ENCODE measurements at places on chromosomes 4 and X.

DNA sequence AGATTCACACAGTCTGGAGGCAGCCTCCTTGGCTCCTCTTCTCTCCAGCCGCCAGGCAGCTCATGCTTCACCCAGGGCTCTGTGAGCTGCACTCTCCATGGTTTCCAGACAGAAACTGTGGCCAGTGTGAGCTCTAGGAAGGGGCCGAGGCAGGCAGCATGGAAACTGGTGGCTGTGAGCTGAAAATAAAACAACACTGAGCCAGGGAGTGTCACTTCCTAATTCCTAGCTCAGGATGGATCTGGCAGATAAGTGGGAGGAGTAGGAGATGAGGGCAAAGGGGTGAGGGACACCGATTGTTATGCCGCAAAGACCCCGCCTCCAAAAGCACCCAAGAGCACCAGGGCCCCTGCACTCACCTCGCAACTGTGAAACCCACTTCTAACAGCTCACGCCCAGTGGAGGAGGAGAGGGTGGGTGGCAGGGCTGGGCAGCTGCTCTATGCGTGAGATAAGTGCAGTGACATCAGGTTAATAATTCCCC, 69.8 kb downstream of the FHDC1 start:
- DNase-seq: no peak

DNA sequence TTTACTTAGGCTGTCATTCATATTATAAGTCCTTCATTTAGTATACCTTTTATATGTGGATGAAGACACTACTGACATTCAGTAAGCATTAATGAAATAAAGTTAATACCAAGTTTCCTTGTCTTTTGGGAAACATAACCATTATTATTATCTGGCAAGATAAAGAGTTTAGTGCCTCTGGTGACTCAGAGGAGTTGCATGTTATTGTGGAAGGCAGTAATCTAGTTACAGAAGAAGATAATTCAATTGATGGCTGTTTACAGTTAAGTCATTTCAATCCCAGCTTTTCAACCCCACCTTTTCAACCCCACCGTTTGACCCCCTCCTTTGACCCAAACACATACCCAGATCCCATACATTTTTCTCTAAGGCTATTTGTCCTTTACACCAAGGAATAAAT, 143.8 kb downstream of the FANCB start:
- no peak for DNase-seq

DNA sequence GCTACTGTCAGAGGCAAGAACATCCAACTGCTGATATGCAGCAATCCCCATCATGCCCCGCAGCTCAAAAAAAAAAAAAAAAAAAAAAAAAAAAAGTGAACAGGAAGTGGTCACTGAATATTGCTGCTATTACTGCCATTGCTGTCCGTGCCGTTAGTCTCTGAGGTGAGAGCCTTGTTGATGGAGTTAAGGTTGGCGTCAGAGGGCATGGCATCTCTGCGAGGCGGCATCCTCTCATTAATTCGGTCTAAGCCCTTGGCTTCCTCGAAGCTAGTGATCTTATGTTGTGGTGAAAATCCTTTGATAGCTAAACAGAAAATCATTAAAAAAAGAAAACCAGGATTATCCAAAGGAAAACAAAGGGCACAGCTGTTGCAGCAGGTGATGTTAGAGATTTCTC, 321.6 kb downstream of the PPP3CA start:
- no peak for DNase-seq

DNA sequence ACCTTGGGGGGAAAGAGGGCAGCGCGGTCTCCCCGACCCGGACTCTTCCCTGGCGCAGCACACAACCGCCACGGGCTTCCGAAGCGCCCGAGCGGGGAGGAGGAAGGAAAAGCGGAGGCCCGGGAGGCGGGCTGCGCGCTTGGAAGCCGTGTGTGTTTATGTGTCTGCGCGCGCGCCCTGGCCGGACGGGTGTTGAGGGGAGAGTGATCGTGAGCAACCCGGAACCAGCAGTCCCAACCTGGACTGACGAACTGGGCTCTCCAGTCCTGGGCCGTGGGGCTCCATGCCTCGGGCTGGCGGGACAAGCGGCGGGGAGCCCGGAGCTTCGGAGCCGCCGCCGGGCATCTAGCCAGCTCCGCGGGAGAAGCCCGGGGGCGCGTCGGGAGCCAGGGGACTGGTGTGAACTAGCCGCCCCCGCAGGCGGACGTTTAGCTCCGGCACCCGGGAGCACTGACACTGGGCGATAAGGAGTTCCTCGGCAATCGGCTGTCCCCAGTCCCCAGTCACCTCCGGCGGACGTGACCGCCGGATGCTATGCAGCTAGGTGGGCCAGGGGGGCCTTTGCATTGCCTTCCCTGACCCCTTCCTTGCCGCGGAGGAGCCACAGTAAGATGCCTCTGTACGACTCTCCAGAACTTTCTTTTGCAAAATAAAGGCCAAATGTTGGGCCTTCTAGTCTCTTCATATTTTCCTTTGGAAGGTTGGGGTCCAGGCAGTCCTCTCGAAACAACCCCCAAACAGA, 74.8 kb upstream of the BCOR start:
- DNase-seq: peak; percentile 37
